IPS DF 6.9 (cell line): ENCODE measurements at places on chromosomes 6 and 20.
A peak's percentile ranks its signal among the peaks of the same experiment; 100 is the strongest.

- DNase-seq, result no peak
Measured at GRCh38 chr6:126718600-126719327, 378.8 kb downstream of the CENPW start.

GRCh38 chr20:47868744-47869143 lies 83.5 kb upstream of the SULF2 start:
- DNase-seq, result no peak

DNA sequence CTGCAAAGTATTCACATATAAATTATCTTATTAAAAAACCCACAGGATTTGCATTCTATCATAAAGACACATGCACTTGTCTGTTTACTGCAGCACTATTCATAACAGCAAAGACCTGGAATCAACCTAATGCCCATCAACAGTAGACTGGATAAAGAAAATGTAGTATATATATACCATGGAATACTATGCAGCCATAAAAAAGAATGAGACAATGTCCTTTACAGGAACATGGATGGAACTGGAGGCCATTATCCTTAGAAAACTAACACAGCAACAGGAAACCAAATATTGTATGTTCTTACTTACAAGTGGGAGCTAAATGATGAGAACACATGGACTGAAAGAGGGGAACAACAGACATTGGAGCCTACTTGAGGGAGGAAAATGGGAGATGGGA lies 97.0 kb downstream of the FAM217A start:
- DNase-seq, result no peak

DNA sequence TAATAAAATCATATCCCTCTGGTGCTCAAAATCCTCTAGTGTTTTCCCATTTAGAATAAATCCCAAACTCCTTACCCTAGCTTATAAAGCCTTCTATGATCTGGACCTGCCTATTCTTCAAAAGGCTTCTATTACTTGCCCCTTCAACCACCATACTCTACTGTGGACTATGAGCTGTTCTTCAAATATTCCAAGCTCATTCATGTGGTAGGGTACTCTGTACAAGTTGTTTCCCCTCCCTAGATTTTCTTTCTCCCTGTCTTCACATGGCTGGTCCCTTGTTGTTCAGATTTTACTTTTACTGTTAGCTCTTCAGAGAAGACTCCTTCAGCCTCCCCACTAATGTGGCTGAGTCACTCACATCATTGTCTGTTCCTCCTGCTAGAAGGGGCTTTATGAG lies 193.2 kb downstream of the OGFRL1 start:
- no peak for DNase-seq

DNA sequence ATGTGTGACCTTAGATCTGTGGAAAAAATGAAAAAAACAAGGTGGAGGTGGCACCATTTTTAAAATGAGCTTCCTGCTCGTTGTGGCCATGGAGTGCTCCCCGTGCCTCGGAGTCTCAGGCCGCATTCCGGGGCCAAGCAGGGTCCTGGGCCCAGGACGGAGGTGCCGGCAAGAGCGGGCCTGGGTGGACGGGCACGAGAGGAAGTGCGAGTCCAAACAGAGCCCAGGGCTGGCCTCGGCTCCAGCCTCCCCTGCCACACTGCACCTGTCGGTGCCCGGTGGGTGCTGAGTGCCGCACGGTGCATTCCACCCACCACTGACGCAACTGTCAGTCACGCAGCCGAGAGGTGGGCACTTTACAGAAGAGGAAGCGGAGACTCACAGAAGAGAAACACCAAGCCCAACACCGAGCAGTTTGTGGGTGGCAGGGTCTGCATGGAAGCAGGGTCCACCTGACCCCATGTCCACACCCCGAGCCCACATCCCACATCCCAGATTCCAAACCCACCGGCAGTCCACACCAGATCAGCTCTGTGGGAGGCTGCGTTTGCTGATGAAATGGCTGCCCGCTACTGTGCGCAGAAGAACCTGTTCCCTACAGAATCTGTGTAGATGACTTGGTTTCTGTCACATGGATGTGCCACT lies 97.7 kb downstream of the PSMB1 start:
- no peak for DNase-seq

DNA sequence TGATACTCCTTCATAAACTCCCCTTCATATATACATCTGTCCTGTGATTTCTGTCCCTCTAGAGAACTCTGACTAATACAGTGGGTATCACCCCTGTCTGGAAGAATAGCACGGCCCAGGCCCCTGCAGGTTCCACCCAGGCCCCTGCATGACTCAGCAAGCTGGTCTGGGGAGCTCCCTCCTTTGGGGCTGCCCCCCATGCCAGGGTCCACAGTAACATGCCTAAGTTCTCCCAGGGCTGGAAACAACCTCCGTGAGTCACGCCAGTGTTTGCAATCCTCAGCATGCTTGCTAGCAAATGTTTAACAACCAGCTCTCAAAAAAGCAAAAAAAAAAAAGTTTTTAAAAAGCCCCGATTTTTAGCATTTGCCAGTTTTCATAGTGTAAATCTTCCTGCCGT lies 134.3 kb upstream of the CDH4 start:
- no peak for DNase-seq

- DNase-seq, result no peak
Measured at GRCh38 chr6:10484912-10485311, 36.2 kb upstream of the GCNT2 start.

DNA sequence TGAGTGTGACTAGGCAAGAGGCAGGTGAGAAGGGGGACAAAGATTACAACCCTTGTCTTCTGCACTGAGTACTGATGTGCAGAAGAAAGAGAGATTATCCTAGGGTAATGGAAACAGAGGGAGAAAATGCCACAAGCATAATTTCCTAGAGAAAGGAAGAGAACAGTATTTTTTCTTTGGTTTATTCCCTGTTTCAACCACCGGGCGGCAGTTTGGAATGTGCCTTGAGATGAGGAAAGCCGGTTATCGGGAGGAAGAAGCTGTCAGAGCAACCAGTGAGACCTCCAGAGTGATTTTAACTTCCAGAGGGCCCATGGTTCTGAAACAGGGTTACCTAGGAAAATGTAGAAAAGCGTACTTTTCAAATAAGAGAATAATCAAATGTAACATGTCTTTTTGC lies 121.4 kb downstream of the REV3L start:
- peak; percentile 18 for DNase-seq

DNA sequence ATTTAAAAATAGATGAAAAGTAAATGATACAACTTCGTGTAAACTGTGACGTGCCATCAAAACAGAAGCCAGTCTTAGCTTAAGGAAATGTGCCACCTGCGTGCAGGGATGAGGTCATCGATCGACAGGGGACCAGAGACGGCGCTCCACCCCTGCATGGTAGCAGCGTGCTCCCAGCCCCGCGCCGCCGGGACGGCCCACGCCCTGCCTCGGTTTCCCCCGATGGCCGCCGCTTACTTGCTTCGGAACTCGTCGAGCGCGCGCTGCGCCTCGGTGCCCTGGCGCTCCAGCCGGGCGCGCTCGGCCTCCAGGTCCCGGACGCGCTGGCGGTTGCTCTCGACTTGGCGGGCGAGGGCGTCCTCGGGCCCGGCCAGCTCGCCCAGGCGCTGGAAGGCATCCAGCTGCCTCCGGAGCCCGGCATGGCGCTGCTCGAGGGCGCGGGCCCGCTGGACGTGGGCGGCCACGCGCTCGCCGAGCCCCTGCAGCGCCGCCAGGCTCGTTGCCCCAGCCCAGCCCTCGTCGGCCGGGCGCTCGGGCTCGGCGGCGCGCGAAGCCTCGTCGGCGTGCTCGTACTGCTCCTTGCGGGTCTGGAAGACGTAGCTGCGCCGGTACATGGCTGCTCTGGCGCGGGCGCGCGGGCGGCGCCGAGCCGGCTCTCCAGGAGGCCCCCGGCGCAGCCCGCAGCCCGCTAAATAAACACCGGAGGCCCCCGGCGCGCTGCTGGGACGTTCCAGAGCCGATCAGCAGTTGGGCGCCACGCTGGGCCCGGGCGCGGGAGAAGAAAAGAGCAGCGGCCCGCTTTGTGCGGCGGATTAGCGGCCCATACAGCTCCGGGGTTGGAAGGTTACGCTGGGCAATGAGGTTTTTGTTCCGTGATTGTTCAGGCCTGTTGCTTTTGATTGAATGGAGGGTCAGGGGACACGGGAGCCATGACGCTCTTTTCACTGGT lies at the start of gene BFSP1:
TSS of gene BFSP1 (minus strand) at position 664 of the 949 bp plus-strand sequence. CDS start at position 614, 50 bp downstream.
- DNase-seq, result no peak

GRCh38 chr20:11170565-11170964 lies 496.8 kb upstream of the JAG1 start:
- DNase-seq, result no peak

GRCh38 chr6:44038543-44039065 lies 88.6 kb downstream of the MRPL14 start:
- no peak for DNase-seq

GRCh38 chr20:45647441-45648050 lies 16.5 kb upstream of the WFDC9 start:
- DNase-seq, result no peak

DNA sequence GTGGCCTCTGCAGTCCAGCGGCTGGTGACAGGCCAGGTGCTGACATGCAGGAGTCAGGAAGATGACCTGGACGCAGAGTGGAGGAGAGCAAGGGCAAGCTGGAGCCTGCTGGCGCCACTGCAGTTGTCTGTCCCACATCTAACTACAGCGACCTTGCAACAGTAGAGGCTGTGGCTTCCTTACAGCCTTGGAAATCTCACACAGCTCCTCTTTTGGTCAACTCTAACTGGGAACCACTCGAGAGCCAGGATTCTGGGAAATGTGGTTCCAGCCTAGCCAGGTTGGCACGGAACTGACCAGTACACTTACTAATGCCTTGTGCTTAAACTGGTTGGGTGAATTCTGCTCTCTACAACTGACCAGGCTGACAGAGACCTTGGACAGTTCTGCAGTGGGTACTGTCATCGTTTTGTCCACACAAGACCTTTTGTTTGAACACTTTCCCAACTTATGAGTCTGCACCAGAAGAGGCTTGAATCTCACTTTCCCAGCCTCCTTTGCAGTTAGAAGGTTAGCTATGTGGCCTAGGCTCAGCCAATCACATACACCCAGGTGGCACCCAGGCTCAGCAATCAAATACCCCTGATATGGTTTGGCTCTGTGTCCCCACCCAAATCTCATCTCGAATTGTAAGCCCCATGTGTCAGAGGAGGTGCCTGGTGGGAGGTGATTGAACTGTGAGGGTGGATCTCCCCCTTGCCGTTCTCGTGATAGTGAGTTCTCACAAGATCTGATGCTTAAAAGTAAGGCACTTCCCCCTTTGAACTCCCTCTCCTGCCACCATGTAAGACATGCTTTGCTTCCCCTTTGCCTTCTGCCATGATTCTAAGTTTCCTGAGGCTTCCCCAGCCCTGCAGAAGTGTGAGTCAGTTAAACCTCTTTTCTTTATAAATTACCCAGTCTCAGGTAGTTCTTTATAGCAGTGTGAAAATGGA lies 153.5 kb downstream of the ZMYND8 start:
- no peak for DNase-seq

DNA sequence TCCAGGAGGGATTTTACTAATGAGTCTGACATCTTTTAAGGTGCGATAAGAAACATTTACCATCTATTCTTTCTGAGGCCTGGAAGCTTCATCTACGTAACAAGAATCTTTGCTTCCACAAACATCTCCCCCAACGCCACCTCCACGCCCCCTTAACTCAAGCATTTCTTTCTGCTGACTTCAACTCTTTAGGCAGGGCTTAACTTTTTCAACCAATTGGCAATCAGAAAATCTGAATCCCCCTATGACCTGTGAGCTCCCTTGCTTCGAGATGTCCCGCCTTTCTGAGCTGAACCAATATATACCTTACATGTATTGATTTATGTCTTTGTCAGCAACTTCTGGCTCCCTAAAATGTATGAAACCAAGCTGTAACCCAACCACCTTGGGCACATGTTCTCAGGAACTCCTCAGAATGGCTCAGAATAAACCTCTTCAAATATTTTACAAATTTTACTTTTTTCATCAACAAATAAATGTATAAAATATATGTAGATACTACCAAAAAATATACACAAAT lies 11.5 kb downstream of the OR2H2 start:
- no peak for DNase-seq

GRCh38 chr20:55656231-55656775 lies 349.0 kb downstream of the CBLN4 start:
- DNase-seq, result no peak

DNA sequence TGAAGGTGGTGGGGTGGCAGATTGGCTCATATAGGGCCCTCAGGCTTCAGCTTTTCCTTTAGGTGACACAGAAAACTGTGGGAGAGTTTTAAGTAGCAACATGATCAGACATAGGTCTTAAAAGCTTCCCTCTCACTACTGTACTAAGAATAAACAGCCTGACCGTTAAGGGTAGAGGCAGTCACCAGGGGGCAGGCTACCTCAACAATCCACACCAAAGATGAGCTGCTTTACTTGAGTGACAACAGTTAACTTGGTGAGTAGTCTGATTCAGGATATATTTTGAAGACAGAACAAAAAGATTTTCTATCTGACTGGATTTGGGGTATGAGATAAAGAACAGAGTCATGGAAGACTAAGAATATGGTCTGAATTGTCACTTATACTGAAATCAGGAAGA lies 193.1 kb upstream of the SHLD1 start:
- DNase-seq, result peak; percentile 18

GRCh38 chr20:36271639-36272546 lies 34.2 kb upstream of the DLGAP4 start:
- DNase-seq, result no peak

- DNase-seq, result no peak
Measured at GRCh38 chr6:97052152-97052787, 127.7 kb downstream of the KLHL32 start.

- no peak for DNase-seq
Measured at GRCh38 chr6:111731456-111732195, 125.9 kb upstream of the TRAF3IP2 start.

DNA sequence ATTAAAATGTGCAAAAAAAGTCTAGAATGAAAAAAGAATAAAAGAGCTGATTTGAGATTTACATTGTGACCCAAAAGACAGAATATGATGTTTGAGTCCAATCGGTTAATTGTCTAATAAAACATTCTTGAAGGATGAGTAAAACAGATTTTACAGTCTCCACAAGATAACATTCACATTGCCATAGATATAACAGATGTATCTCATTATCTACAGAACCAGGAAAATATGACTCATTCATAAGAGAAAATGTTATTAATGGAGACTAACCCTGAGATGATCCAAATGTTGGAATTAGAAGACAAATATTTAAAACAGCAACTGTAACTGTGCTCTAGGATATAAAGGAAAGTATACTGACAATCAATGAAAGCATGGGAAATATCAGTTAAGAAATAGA lies 141.7 kb downstream of the RFX6 start:
- DNase-seq, result no peak

DNA sequence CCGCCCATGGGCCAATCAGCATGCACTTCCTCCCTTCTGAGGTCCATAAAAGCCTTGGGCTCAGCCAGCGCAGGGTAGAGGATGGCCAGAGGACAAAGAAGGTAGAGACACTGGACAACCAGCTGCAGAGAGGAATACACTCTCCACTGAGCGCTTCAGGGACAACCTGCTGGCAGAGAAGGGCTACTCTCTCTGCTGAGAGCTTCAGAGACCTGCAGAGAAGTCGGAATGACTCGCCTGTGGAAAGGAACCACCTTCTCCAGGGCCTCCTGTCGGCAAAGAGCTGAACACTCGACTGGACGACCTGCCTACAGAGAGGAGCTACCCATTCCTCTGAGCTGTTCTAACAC lies 31.4 kb upstream of the SLA2 start:
- no peak for DNase-seq
